ENCODE measurements at places on chromosomes 7 and 10.

GRCh38 chr7:66036788-66037187, 38.8 kb upstream of the ASL start:
- DNase-seq: no peak

DNA sequence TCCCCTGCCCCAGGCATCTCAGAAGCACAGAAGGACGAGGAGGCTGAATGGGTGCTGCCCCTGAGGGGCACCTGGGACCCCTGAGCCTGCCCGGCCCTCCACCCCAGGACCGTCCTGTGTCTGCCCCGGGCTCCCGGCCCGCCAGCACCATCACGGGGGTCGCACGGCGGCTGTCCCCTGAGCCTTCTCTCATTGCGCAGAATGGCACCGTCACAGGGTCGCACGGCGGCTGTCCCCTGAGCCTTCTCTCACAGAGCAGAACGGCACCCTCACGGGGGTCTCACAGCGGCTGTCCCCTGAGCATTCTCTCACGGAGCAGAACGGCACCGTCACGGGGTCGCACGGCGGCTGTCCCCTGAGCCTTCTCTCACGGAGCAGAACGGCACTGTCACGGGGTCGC, 31.5 kb downstream of the FAM20C start:
- DNase-seq: no peak

DNA sequence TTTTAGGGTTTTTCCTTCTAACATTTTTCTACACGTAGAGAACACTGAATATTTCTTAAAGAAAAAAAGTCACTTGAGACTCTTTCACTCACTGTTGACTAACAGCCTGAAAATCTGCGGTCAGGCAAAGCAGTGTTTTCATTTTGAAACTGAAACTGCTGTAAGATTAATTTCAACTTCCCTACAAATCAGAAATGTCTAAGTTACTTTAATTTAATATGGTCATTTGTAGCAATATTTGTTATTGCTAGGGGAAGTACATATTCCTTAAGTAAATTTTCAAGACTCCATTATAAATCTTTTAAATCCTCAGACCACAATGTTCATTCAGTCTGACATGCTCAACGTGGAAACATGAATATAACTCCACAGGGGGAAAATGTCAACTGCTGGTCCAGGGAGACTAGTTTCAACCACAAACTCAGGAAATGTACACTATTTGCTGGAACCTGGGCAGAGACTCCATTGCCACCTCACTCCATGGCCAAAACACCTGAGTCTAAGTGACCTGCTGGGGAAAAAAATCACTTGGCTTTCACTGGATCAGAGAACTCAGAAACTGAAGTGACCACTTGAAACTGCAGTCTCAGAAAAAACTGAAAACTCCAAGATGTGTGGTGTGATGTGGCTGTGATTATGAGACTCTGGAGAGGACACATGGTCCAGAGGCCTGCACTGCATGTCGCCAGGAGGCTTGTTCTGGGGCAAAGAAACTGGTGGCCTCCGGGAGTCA, 161.2 kb downstream of the TAX1BP1 start:
- no peak for DNase-seq

- no peak for DNase-seq
These were observed 1.3 kb downstream of the REPIN1 start for GRCh38 chr7:150369748-150370501.

DNA sequence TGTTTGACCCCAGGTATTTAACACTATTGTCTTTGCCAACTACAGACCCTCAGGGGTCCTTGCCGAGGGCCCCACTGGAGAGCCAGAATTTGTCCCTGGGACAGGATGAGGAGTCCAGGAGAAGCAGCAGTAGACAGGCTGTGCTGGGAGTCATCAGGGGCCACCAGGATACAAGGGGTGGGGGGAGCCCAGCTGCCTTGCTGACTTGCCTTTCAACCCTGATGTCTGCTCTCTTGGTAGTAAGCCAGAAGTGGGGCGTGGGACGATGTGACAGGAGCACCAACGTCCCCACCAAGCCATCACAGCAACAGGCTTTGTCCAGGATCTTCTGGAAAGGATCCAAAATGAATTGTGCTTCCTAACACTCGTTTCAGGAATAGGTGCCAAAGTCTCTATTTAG, 62.4 kb upstream of the CDCA7L start:
- no peak for DNase-seq

All from activated naive CD4-positive, alpha-beta T cell (primary cell).